Hepatocyte (in vitro differentiated cells): ENCODE measurements at places on chromosomes 1 and 21. TPM values are rescaled to one million over a fixed set of nuclear protein-coding genes. Genes with fewer than 3 reads are reported as not detected.

Gene BEND5
- polyA plus RNA-seq, result 6.2 and 7.9 TPM in 2 replicates

Gene UTS2
- 0.29 TPM in 1 of 2 replicates, not detected in the other for polyA plus RNA-seq

Gene KANK4
- 7.7 and 8.3 TPM in 2 replicates for polyA plus RNA-seq

Gene CD48
- polyA plus RNA-seq, result not detected in 2 replicates

Gene OR6N2
- not detected in 2 replicates for polyA plus RNA-seq

Gene FYB2
- 18.6 and 21.0 TPM in 2 replicates for polyA plus RNA-seq

Gene PLPP3
- polyA plus RNA-seq, result 103 TPM in 2 replicates

Gene LPGAT1
- polyA plus RNA-seq, result 25.3 and 36.4 TPM in 2 replicates

Gene ATP1A2
- 0.80 and 1.5 TPM in 2 replicates for polyA plus RNA-seq

Gene PRAMEF1
- not detected in 2 replicates for polyA plus RNA-seq

Gene ZNF691
- polyA plus RNA-seq, result 6.9 and 8.7 TPM in 2 replicates

Gene NCAM2
- 1.7 and 2.3 TPM in 2 replicates for polyA plus RNA-seq

Gene NPPB
- polyA plus RNA-seq, result 4.3 and 6.7 TPM in 2 replicates

- DNase-seq, result peak; percentile 41
Measured at GRCh38 chr1:205270764-205271163, 43.0 kb downstream of the TMCC2 start.

DNA sequence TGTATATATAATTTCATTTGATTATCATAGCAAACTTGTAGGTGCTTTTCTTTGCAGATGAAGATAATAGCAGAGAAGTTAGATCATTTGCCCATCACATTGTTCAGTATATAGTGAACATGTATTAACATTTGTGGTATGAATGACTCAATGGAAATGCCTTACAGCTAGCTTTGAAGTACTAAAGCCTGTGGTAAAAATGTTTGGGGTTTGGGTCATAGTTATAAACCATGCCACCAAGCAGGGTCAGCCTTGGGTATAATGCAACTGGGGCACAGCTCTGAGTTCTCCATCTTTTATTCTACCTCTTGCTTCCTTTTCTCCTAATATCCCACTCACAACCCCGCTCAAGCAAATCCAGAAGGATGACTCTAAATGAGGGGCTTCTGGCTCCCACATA, 141.6 kb downstream of the KCNT2 start:
- no peak for DNase-seq

DNA sequence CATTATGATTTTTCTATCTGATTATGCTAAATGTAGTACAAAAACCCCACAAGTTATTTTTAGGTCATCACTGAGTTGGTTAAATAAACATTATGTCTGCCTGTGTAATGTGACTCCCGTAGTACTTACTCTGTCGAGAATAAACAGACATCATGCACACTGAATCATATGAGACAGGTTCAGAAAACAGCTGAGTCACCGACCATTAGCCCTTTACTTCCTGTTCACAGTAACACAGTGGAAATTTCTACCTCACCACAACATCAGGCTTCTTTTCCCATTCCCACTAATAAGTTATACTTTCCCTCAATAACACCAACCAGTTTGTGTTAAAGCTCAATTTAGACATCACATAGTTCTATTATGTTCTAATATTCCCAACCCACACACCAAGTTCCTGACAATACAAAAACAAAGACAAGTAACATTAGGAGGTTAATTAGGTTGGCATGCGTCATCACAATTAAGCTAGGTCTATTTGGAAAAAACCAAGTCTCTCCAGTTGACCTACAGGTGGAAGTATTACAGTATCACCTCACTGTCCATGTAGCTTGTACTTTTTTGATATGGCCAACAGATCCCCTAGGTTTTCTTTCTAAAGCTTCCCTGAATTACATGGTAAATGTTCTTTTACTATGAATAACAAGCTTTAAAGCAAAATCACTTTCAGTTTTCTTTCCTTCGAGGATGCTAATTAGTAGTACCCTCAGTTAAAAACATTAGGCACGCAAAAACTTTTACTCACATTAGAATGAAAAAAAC, 154.2 kb downstream of the EIF4G3 start:
- DNase-seq, result peak; percentile 93

DNA sequence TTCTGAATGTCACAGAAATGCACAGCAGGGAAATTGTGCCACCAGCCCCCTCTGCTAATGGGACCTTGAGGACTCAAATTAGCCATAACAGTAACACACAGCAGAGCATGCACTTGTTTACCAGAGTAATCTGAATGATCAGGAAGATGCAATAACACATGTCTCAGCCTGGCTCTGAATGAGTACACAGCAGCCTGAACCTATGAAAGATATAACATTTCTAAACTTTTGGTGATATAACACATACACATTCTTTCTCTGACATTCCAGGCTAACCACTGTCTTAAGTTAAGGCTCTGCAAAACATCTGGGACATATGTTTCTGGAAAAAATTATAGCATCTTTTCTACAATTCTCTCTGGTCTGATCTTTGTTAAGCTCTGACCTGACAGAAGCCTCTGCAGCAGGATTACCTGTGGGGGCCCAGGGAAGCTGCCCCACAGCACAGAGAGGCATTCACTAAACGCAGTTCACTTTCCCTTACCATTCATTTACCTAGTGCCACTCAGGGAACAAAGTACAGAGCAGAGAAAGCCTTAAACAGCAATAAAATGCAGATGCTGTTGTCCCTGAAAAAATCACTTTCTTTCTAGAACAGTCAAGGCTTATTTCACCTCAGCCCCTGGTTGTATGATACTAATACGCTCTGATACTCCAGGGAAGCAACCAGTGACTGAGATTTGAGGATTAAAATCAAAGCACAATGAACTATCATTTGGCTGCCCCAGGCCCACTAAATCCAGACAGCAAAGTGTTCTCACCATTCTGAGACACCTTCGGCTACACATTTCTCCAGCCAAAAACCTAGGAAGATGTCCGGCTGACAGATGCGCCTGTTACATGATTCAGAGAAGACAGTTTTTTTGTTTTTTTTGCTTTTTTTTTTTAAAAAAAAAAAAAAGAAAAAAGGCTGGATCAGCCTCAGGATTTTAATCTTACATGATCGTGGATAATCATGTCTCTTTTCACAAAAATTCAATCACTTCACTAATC, 54.0 kb upstream of the CNN3 start:
- no peak for DNase-seq

- no peak for DNase-seq
Measured at GRCh38 chr1:24190983-24191461, 3.9 kb upstream of the IFNLR1 start.

GRCh38 chr1:74161497-74161896, 36.5 kb downstream of the LRRIQ3 start:
- no peak for DNase-seq

DNA sequence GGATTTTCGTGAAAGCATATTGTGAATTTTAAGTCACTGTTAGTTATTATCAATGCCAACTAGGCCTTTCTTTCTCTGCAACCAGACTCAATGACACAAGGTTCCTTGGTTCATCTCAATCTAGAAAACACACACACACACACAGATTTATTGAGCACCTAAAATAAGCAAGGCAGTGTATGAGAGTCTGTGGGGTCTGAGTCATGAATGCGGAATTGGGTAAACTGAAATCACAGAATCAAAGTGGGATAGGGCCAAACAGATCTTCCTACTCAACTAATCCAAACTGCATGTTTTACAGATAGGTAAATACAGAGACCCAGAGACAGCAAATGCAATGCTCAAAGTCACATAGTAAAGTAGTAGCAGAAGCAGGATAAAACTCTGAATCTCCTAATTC, 48.5 kb upstream of the NRDC start:
- no peak for DNase-seq

- no peak for DNase-seq
Measured at GRCh38 chr21:45959779-45960390, 21.7 kb upstream of the COL6A1 start.

GRCh38 chr1:26278303-26278702, 1.6 kb upstream of the SH3BGRL3 start:
- peak; percentile 79 for DNase-seq

- peak; percentile 25 for DNase-seq
Measured at GRCh38 chr1:178693366-178693765, 31.7 kb upstream of the RALGPS2 start.

DNA sequence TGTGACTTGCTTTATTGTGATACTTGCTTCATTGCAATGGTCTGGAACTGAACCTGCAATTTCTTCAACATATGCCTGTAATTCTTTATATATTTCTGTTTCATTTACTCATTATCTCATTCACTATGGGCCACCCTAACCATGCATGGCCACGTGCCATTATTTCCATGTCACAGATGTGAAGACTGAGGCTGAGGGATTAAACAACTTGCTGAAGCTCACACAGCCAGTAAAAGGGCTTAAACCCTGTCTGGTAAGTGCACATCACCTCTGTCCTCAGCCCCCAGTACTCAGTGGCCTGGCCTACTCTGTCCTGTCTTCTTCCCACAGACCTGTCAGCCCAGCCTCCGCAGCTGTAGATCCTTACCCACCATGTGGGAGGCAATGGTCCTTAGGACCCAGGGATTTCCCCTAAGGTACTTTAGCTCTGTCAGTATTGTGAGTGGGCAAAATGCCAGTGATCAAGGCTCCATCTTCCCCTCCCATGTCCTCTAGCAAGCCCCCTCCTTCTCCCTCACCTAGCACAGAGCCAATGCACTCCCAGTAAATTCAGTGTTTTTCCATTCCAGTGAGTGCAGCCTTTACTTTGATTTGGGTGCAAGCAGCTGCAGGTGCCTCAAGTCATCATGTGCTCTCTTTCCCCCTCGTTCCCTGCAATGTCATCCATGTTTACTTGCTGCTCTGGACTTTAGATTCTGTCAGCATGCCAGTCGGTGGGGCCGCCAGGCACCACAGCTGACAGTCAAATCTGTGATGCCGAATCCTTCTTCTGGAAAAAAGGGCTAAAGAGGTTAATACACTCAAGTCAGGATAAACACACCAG, 228.2 kb upstream of the PROX1 start:
- peak; percentile 59 for DNase-seq

DNA sequence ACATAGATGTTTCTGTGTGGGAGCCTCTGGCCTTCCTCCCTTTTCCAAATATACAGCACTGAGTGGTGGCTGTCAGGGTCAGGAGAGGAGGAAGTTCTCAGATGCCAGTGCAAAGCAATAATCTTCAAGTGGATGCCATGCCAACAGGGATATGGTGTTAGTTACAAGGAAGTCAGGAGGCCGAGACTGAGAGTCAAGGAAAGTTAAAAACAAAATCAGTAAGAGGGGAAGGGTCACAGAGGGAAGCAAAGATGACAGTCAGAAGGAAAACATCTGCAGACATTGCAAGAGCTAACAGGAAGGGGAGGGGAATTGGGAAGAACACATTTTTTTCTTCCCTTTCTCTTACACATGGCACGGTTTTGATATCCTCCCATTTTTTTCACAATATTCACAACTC, 691.4 kb downstream of the ADGRL2 start:
- no peak for DNase-seq

DNA sequence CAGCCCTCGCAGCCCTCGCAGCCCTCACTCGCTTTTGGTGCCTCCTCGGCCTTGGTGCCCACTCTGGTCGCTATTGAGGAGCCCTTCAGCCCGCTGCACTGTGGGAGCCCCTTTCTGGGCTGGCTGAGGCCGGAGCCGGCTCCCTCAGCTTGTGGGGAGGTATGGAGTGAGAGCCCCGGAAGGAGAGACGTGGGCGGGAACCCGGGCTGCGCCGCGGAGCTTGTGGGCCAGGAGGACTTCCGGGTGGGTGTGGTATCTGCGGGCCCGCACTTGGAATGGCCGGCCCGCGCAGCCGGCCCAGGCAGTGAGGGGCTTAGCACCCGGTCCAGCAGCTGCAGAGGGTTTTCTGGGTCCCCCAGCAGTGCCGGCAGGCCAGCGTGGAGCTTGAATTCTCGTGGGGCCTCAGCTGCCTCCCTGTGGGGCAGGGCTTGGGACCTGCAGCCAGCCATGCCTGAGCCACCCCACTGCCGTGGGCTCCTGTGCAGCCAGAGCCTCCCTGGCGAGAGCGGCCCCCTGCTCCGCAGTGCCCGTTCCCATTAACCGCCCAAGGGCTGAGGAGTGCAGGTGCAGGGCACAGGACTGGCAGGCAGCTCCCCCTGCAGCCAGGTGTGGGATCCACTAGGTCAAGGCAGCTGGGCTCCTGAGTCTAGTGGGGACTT, 9.9 kb upstream of the CFHR2 start:
- no peak for DNase-seq

DNA sequence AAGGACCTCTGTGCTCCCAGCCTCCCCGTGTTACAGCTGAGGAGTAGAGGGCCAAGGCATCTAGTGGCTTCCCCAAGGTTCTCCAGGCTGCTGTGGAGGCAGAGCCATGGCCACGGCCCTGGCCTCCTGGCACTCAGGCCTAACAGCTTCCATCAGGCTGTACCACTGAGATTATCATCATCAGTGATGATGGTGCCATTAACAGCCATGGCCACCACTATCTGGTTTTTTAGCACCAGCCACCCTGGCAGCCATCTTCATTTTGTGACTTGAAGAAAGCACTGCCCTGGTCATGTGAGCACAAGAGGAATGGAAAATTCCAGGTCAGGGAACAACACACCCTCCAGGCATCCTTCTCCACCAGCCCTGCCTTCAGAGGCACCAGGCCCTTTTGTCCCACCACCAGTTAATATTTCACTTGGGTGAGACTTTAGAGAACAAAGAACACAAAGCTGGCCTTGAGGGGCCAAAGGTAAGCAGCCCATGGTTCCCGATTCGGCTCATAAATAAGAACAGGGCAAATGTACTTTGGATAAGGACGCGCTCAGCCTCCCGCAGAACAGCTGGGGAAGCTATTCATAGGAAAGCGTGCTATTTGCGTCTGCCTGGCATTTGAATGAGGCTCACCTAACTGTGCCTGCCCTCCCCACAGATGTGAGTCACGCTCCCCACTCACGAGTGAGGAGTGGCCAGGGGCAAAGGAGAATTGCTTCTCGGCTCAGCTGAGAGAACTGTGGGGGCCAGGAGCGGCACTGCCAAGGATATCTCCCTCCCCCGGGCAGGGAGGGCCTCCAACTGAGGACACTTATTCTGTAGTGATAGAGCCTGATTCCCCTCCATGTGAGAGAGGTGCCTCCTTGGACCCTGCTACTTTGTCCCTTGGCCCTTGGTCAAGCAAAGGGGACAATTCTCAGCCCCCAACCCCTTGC, 95.6 kb downstream of the CD58 start:
- DNase-seq, result peak; percentile 84

GRCh38 chr1:28246427-28246832, 10.5 kb downstream of the ATP5IF1 start:
- DNase-seq, result peak; percentile 67

GRCh38 chr1:73635021-73635420, 563.0 kb downstream of the LRRIQ3 start:
- no peak for DNase-seq

DNA sequence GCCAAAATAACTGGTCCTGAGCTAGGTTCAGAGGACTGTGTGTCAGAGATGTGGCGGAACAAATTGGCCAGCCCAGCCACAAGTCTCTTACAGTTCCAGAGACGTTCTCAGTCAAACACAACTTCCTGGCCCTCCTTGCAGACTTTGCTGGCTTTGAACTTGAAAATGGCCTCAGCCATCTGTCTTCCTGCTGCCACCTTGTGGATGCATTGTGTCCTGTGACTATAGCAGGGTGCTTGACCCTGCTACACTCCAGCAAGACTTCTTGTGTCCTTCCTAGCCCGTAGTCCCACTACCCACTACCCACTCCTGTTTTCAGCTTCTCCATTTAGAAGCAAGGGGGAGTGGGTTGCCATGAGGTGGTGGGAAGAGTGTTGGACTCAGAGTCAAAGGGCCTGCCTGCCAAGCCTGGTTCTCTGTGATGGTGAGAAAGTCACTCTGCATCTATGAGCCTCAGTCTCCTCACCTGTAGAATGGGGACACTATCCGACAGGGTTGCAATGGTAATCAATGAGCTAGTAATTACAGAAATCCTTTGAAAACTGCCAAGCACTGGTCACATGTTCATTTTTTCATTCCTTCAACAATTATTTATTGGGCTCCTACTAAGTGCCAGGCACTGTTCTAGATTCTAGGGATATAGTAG, 109.9 kb downstream of the IGSF21 start:
- peak; percentile 37 for DNase-seq
